ENCODE measurements at places on chromosomes 1 and 21.

DNA sequence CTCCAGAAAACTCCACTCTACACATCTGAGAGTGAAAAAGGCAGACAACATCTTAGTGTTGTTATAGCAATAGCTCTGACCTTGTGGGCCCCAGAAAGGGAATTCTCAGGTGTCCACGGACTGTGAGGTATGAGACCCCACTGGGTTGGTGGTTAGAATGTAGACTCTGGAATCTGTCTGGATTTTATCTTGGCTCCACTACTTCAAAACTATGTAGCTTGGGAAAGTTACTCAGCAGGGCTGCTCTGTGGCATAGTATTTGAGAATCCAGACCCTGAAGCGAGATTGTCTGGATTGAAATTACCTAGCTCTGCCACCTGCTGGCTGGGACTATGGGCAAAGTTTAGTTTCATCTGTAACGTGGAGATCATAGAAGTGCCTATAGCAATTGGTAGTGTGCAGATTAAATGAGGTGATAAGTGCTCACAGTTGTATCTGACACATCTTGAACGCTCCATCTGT is 25.8 kb downstream of the PRDM2 start:
- no peak for DNase-seq

DNA sequence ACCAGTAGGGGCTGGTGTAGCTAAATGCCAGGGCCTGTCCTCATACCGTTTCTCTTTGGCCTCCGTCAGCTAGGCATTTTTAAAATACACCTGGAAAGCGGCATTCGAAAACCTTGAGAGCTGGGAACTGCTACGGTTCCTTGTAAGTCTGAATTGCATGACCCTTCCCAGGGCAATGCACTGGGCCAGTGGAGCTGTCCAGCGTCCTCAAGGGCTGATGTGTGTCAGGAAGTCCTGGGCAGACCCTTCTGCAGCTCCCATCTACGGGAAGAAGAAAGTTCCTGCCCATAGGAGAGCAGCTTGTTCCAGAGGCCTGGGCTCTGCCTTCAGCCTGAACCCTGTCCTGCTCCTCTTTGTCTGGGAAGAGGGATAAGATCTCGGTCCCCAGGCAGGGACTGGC is 34.1 kb downstream of the UBASH3A start:
- no peak for DNase-seq

DNA sequence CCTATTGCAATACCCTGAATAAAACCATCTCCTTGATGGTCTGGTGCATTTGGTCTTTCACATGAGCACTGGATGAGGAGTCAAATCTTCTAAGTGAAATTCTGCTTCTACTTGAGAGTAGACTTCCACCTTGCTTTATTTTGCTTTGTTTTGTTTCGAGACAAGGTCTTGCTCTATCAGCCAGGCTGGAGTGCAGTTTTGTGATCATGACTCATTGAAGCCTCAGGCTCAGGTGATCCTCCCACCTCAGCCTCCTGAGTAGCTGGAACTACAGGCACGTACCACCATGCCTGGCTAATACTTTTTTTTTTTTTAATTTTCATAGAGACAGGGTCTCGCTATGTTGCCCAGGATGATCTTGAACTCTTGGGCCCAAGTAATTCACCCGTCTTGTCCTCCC is 65.8 kb upstream of the F3 start:
- no peak for DNase-seq

DNA sequence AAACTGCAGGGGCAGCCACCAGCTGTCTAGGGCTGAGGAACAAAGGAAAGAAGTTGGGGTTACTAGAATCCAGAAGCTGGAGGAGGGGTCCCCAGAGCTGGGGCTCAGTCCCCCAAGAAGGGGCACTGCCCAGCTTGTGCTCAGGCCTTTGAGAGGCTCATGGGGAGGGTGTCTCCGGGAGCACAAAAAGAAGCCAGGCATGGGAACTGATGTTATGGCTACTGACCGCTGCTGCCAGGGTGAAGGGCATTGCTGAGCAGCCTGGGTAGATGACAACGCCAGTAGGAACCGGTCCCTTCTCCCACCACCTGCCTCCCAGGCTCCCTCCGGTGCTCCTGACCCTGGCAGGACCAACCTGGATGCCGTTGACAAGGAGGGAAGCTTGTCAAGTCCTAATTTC is 762.5 kb upstream of the TPTE start:
- DNase-seq: no peak

GRCh38 chr1:168917309-168917708 is 188.3 kb upstream of the DPT start:
- no peak for DNase-seq

DNA sequence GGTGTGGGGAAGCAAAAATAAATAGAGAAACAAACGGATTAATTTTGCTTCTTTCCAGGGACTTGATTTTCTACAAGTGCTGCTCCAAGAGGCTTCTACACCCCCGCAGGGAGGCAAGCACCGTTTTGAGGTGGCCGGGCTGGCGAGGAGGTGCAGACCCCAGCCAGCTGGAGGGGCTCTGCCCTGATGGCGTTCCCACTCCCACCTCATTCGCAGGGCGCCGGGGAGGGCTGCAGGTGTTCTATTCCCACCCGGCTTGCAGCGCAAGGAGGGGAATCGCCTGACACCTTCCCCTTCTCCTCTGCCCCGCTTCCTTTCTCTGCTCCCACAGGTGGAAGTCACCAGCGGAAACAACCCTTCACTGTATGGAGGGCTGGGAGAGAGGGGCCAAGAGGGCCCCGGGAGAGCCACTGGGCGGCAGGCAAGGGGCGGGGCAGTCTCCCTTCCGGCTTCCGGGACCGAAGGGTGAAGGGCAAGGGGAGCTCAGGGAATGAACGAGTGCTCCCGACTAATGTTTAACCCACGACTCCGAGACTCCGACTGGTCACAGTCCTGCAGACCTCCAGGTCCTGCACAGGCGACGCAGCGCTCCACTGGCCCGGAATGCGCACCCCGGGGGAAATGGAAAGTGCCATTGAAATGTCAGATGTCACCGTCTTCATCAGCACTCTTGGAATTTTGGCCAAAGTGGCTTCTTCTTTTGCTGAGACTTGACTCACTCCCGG is 29.1 kb downstream of the TEX35 start:
- DNase-seq: no peak

DNA sequence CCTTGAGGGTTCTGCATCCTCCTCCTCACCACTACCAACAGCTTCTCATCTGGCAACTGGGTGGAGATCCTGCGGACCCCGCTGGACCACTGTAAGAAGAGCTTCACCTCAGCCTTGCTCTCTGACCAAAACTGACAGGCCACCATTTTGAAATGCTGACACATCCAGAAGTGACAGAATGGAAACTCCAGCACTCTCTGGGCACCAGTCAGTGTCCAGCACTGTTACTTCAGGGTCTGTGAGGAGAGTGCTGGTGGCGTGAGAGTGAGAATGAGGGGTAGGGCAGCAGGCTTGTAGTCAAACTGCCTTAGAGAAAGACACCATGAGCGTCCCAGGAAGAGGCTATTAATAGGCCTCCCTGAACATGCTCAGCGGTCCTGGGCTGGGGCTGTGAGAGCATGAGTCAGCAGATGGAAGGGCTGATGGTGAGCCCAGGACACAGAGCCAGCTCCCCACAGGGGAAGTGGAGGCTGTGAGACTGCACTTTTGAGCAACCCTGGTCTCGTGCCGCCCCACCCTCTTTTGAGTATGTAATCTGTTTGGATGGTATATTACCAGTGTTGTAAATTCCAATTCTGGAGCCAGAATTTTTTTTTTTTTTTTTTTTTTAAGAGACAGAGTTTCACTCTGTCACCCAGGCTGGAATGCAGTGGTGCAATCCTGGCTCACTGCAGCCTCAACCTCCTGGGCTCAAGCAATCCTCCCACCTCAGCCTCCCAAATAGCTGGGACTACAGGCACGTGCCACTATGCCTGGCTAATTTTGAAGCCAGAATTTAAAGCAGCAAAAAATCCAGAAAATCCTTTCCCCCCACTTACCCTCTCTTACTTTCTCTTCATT is 34.4 kb upstream of the SLC30A1 start:
- no peak for DNase-seq

GRCh38 chr1:167950569-167950968 is 13.7 kb upstream of the MPC2 start:
- DNase-seq: no peak

GRCh38 chr21:28391938-28392849 is 600.5 kb downstream of the LTN1 start:
- no peak for DNase-seq

DNA sequence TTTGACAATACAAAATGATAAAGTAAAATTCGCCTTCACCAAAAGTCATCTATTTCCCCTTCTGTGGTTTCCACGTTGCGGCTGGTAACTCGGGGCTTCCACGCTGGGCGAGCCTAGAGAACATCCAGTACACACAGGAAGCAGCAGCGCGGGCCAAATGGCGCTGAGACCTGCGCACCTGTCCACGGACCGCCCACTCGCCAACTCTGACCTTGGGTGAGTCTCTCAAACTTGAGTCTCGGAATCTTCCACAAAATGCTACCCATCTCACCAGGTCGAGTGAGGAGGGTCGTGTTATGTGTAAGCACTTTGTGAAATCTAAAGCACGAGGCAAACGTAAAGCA is 820 bp upstream of the TTF2 start:
- peak; percentile 62 for DNase-seq

GRCh38 chr21:45290948-45291612 is 3.4 kb upstream of the POFUT2 start:
- no peak for DNase-seq

All from KG1 (cell line).